T-helper 1 cell treated with Interleukin-12 subunit alpha and Interleukin-12 subunit beta and Interleukin-4 antibody, amounts not matched to agents 30 ng/mL and 1 ng/mL, for 36 hours (primary cell): ENCODE measurements at places on chromosomes 6 and 20. TPM values are rescaled to one million over a fixed set of nuclear protein-coding genes. Genes with fewer than 3 reads are reported as not detected.

The TAF11 gene
- total RNA-seq, result 30.3 and 34.1 TPM in 2 replicates

The SLC17A3 gene
- total RNA-seq, result 0.59 and 0.66 TPM in 2 replicates

The IL17F gene
- 0.42 and 1.5 TPM in 2 replicates for total RNA-seq

The BPI gene
- not detected in 2 replicates for total RNA-seq

The XKR7 gene
- not detected in 2 replicates for total RNA-seq

The TINAG gene
- total RNA-seq, result not detected in 2 replicates
